Activated gamma-delta T cell treated with anti-CD3 and anti-CD28 coated beads, Interleukin-2, amount 50 U/mL, for 16 hours (primary cell): ENCODE measurements at places on chromosomes 6 and 20.
A peak's percentile ranks its signal among the peaks of the same experiment; 100 is the strongest.

DNA sequence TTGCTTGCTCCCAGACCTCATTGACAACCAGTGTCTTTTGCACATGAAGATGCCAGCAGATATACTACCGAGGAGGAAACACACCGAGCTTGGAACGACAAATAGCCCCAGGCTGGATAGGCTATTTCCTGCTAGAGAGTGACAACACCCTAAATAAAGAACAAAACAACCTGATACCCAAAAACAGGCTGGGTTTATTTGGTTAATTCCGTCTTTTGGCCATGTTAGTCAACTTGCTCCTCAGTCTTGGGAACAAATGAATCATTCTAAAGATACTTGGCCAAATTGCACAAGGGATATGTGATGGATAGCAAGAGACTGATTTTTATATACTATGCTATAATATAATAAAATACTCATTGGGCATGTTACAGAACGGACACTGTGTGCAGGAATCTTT is 11.5 kb upstream of the MUC22 start:
- DNase-seq = no peak

DNA sequence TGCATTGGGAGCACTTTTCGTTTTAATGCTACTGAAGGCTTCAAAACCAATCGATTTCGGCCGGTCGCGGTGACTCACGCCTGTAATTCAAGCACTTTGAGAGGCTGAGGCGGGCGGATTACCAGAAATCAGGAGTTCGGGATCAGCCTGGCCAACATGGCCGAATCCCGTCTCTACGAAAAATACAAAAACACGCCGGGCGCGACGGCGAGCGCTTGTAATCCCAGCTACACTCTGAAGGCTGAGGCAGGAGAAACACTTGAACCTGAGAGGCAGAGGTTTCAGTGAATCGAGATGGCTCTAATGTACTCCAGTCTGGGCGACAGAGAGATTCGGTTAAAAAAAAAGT is 58.4 kb downstream of the TRIM38 start:
- no peak for DNase-seq

- no peak for DNase-seq
Measured at GRCh38 chr6:53431704-53432103, 83.0 kb upstream of the ELOVL5 start.

DNA sequence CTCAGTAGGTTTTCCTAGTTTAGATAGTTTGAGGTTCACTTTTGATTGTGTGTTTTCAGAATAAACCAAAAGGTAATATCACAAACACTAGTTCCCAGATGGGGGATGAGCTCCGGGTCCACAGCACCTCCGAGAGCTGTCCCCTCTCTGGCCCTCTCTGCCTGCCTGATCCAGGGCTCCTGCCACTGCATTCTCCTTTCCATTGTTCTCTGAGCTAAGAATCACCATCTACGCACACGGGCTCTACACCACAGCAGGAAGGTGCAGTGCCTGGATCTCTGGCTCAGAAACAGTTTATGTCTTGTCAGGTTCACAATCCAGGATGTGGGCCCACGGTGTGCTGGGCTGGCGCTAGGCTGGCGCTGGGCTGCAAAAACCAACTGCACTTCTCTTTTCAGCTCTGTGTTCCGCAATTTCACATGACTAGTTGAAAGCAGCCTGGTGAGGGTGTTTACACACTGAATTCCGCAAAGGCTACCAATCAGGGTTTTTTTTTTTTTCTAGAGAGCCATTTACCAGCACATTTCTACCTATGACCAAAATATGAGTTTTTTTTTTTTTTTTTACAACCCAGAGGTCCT is 167.5 kb downstream of the SOD2 start:
- no peak for DNase-seq

DNA sequence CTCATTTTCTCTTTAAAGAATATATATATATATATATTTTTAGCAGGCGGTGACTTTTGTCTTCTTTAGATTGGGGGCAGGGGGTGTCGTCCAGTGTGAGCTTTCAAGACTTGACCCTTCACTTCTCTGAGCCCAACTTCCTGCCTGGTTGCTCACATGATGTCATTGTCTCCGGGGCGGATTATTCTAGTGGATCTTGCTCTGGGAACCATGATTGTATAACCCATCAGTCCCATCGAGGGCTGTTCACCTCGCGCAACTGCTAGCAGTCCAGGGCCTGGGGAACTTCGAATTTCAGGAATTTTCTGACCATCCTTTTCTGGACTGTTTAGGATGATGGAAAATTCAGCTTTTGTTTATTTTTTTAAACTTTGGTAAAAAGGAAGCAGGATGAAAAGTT is 1.0 kb downstream of the IGF2R start:
- DNase-seq = no peak

DNA sequence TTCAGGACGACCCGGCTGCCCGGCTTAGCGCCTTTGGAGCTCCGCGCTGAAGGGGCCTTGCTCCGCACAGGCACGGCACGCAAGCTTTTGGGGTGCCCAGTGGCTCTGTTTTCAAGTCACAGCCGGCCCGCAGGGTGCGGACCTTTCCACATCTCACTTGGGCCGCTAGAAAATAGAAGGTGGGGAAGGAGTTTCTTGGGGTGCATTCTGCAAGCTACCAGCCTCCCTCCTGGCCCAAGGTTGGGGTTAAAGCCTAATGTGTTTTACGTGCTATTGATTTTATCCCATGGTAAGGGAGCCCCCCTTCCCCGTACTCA is 561 bp downstream of the KAT14 start:
- no peak for DNase-seq

DNA sequence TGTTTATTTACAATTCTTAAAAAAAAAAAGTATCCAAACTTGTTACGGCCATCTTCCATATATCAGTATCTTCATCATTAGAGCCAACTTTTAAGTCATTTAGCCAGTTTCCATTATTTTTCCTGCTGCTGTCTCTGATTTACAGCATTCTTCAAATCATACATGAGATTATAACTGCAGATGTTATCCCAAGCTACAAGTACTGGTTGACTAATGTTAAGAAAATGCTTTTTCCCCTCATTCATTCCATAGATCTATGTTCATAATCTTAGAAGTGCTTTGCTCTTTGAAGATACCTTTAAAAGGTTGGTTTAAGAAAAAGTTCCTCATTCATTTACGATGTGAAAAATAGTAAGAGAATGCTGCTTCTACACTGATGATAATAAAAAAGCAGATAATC is 158.7 kb downstream of the RNGTT start:
- no peak for DNase-seq

- DNase-seq = no peak
Measured at GRCh38 chr6:140001005-140001404, 626.6 kb upstream of the CITED2 start.

GRCh38 chr6:15804164-15805154 is 141.6 kb upstream of the DTNBP1 start:
- DNase-seq = no peak

DNA sequence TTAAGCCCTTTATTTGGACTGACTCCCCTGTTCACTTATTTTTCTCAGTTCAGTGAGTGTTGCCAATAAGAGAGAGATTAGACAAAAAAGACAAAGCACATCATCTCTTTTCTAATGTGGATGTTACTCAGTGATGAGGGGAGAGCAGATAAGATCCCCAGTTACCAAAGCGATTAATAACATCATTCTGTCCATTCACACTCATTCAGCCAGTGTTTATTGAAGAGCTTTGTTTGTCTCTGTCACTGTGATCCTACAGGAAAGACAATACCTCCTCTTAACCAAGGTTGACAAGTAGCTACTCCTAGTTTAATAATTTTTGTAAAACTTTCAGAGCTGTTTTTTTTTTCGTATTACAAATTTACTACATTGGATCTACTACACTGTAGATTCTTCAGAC is 163.0 kb downstream of the EYA4 start:
- no peak for DNase-seq

GRCh38 chr20:38805958-38806854 is 709 bp downstream of the PPP1R16B start:
- DNase-seq = peak; percentile 17

DNA sequence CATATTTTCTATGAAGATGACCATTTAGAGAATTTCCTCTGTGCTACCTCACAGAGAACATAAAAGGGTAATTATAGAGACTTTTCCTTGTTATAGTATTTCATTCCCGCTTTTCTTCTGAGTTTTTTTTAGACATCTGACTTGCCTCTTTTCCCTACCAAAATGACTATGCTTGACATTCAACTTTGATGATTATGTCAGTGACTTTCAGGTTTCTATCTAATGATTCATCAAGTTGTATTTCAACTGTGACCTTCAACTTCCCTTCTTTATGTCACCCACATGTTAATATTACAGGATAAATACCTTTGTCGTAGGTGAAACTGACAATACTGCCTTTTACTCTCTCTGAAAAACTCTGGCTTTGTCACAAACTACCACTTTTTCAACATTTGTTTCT is 95.3 kb downstream of the MLIP start:
- no peak for DNase-seq

DNA sequence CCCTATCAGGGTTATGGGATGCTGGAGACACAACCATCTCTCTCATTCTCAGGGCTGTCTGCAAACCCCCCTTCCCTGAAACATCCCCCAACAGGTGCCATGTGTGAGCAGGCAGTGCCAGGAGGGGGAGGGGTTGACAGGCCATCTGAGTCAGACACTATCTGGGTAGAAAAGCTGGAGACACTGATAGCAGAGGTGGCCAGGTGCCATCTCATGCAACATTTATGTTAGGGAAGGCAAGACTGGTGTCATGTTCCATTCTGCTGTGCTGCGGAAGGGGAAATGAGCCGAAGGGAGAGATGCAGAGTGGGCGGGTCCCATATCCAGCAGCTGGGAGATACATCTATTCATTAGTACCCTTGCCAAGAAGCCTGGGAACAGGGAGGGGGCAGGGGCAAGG is 3.5 kb downstream of the LHFPL5 start:
- DNase-seq = no peak

GRCh38 chr6:3881711-3882421 is 32.7 kb downstream of the FAM50B start:
- no peak for DNase-seq

DNA sequence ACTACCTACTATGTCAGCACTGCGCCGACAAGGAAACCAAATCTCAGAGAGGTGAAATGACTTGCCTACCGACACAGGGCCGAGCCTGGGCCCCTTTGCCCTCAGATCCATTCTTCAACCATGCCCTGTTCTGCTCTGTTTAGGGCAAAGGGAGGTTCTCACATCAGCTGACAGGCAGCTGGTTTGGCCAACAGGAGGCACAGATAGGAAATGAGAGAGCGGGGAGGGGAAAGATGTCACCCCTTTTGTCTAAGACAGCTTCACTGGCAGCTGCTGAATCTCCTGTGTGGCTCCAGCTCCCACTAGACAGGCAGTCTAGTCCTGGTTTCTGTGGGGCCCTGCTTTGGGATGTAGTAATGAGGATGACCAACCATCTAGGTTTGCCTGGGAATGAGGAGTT is 158.7 kb downstream of the TMEM200A start:
- DNase-seq = no peak

DNA sequence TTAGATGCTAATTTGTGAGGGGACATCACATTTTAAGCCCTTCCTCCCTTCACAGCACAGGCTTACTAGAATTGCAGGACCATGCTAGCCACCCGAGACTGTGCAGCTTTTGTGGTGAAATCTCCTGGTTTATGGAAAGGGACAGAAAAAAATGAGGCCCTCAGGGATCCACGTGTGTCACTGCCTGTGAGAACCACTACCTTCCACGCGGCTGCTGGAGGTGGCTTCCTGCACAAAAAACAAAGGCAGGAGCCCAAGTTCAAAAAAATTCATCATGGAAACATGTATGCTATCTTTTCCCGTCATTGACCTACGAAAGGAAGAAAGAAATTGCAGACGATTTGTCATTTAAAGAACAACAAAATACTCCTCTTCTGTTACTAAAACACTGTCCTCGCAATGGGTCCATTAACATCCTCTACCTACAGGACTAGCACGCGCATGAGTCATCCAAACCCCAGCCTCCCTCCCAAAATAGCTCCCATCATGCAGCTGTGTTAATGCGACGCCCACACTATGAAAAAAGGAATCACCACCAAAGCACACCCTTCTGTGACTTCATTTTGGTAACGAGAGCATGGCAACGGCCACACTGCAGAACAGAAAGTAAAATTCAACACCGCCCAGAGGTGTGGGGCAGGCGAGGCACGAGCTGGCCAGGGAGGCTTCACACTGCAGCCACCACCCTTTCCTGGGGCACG is 45.7 kb downstream of the RAMACL start:
- DNase-seq = peak; percentile 43

DNA sequence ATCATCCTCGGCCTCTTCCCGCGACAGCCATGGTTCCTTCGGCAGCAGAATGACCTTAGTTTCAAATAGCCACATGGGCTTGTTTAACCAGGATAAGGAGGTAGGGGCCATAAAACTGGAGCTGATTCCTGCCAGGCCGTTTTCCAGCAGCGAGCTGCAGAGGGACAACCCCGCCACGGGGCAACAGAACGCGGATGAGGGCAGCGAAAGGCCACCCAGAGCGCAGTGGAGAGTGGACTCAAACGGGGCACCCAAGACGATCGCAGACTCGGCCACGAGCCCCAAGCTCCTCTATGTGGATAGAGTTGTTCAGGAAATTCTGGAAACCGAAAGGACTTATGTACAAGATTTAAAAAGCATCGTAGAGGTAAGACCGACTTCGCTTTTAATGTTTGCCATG is 131.8 kb upstream of the MTHFD1L start:
- no peak for DNase-seq

DNA sequence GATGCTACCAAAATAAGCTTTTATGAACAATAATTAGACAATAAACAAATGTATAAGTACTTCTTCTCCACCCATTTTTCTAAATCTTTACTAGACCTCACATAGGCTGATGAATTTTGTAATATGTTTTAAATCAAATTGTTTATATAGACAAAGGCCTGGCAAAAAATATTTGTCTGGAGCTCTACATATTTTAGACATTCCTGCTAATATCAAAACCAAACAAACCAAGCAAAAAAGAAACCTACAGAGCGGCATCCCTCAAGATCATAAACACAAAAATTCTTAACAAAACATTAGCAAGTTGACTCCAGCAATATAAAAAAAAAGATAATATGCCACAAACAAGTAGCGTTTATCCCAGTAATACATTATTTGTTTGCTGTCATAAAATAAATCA is 87.2 kb downstream of the ADAT2 start:
- DNase-seq = no peak

GRCh38 chr6:83311231-83311630 is 118.1 kb downstream of the RWDD2A start:
- no peak for DNase-seq
